ENCODE measurements at places on chromosomes 1 and 21.

- DNase-seq = no peak
Observed at GRCh38 chr1:25917996-25918395, 11.8 kb upstream of the STMN1 start.

DNA sequence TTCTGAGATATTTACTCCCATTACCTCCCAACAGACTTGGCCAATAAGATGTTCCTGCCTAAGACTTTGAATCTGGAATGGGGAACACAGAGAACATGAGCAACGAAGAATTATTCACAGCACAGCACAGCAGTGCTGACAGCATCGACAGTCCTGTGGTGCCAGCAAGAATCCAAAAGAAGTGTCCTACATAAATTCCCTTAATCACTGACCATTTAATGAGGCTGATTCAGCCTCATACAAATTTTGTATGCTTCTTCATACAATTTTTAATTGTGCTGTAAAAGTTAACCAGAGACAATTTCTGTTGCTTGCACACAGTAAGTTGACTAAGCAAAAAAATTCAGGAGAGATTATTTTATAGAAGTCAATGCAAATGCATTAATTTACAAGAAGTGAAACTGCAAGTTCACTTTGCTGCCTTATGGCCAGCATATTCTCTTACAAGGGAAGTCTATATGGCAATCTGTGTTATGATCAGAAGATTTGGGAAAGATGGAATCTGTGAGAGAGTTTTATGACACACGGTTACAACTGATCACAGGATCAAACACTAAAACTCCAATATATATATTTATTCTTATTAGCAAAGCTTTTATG, 855.9 kb downstream of the LTN1 start:
- DNase-seq = no peak

GRCh38 chr1:226097866-226098625, 35.5 kb downstream of the H3-3A start:
- no peak for DNase-seq

GRCh38 chr1:39431927-39432326, 59.5 kb upstream of the BMP8A start:
- DNase-seq = no peak

DNA sequence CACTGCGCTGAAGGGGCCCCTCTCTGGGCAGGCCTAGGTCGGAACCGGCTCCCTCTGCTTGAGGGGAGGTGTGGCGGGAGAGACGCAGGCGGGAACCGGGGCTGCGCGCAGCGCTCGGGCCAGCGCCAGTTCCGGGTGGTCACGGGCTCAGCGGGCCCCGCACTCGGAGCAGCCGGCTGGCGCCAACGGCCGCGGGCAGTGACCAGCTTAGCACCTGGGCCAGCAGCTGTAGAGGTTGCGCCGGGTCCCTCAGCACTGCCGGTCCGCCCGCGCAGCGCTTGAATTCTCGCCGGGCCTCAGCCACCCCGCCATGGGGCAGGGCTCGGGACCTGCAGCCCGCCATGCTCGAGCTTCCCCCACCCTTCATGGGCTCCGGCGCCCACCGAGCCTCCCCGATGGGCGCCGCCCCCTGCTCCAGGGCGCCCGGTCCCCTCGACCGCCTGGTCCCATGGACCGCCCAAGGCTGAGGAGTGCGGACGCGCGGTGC, 254.6 kb downstream of the COL11A1 start:
- DNase-seq = no peak

DNA sequence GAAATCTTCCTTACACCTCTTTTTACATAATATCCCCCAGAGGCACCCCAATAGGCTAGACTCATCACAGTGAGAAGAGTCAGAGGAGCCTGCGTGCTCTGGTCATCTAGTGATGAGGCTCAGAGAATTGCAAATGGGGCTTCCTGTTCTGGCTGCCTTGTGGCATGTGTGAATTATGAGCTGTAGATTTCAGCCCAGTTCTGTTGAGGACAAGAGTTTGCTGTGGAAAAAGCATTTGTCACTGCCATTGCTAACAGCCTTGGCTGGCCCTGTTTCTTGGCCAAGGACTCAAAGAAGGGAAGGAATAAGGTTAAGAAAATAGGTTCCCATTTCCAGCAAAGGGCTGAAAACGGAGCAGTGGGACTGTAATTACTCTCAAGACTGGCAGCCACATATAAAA, 30.7 kb downstream of the MRAP start:
- DNase-seq = no peak

- no peak for DNase-seq
Observed at GRCh38 chr21:32377991-32378390, 14.8 kb downstream of the URB1 start.

Data from HuH-7 (cell line).